Kasumi-1 (cell line): ENCODE measurements at places on chromosomes 6 and 20.

- DNase-seq, result no peak
Measured at GRCh38 chr20:11447371-11448100, 470.2 kb upstream of the BTBD3 start.

DNA sequence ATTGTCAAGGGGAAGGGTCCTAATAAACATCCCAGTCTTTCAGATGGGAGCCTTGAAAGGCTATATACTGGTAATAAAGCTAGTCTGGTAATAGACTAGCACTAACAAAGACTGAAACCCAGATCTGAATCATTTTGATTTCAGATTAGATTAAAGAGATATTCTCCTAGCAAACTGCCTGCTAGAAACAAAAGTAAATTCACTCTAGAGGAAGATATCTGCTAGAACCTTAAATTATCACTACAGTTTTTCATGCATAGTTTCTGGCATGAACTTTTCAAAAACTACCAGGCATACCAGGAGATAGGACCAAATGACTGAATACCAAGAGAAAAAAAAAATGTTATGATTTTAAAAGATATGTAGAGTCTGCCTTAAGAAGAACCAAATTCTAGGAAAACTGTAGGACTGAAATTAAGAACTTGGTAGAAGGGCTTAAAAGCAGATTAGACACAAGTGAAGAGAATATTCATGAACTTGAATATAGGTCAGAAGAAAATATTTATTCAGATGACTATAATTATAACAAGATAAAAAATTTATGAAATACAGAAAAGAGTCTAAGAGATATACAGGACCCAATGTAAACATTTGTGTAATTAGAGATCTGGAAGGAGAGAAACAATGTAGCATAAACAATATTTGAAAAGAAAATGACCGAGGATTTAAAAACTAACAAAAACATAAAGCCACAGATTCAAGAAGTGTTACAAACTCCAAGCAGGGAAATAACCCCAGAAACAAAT, 141.6 kb downstream of the FOXO3 start:
- DNase-seq, result no peak

DNA sequence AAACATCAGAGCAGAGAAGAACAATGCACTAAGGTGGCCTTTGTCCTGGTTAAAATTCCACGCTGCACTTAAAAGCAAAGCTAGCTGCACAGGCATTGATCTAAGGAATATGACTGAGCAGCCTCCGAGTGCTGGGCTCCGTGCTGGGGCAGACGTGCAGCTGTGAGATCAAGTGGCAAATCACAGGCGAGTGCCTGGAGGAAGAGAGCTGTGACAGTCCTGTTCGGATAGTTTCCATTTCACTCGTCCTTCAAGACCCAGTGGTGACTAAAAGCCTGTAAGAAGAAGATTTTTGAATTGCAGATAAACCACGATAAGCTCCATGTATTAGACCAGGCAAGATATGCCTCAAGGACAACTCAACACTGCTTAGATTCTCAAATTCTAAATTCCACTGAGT, 247.9 kb downstream of the ANKRD60 start:
- no peak for DNase-seq

- DNase-seq, result no peak
Measured at GRCh38 chr6:68046756-68047155, 588.3 kb upstream of the ADGRB3 start.

DNA sequence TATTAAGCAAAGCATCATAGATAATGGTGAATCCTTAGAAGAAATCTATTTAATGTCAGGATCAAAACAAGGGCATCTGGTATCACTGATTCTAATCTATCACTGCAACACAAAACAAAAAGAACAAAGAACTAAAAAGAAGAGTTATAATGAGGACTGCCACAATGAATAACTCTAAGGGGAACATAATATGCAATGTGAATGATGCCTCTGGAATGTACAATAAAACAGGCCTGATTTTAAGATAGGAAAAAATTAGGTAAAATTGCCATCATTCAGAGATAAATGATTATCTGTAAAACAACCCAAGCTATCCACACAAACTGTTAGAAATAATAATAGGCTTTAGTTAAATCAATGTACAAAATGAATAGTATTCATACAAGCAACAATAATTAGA, 936.7 kb upstream of the CITED2 start:
- DNase-seq, result no peak

- no peak for DNase-seq
Measured at GRCh38 chr6:34249469-34250261, 859 bp upstream of the SMIM29 start.
